ENCODE measurements at places on chromosomes 16 and 17.
A peak's percentile ranks its signal among the peaks of the same experiment; 100 is the strongest.

DNA sequence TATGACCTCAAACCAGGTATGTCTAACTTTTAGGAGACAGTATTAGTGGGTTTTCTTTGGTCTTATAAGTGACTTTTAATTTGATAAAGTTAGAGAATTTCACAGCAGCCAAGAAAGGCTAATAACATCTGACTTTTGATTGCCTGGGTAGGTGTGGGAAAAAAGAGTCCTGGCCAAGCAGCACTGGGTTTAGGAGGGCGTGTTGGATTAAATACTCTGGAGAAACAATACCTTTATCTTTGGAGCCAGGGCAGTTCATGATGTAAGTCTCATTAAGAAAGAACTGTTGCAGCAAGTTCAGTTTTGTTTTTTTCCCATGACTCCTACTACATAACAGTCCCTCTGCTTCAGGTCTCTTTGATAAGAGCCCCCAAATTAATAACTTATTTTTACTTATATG lies 26.7 kb upstream of the MRC2 start:
- no peak for DNase-seq
- H3K4me1 ChIP-seq: no peaks in the 10 kb centered on the region
- no peak overlapping the region for H3K4me3 ChIP-seq
- H3K36me3 ChIP-seq: peaks cover 23% of the 10 kb centered on the region
- H3K27ac ChIP-seq: peak overlapping the region; percentile 38

- H3K4me3 ChIP-seq: no peak overlapping the region
- peaks cover 19% of the 10 kb centered on the region for H3K4me1 ChIP-seq
- no peaks in the 10 kb centered on the region for H3K27me3 ChIP-seq
- H3K36me3 ChIP-seq: no peaks in the 10 kb centered on the region
- no peak for DNase-seq
Observed at GRCh38 chr17:72236980-72237633, 116.3 kb downstream of the SOX9 start.

DNA sequence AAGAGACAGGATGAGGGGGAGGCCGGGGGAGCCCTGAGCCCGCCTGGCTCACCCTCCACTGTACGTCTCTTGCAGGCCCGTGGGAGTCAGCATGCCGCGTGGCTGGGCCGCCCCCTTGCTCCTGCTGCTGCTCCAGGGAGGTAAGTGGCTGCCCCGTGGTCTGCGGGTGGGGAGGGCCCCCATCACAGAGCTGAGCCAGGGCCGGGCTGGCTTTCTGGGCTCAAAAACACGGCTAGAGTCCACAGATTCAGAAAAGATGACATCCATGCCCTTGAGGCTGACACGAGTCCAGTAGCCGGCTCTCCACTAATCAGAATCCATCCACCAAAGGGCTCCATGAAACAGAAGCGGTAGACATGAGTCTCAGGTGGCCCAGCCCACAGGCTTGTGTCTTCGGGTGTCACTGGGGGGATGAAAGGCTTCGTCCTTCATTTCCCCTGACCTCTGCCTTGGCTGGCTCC lies 28.0 kb downstream of the IL21R start:
- H3K27me3 ChIP-seq: no peaks in the 10 kb centered on the region
- no peaks in the 10 kb centered on the region for H3K36me3 ChIP-seq
- H3K27ac ChIP-seq: no peak overlapping the region
- H3K4me1 ChIP-seq: no peaks in the 10 kb centered on the region

- no peaks in the 10 kb centered on the region for H3K36me3 ChIP-seq
- no peak overlapping the region for H3K4me3 ChIP-seq
- no peaks in the 10 kb centered on the region for H3K27me3 ChIP-seq
- no peaks in the 10 kb centered on the region for H3K4me1 ChIP-seq
- no peak for DNase-seq
Observed at GRCh38 chr16:83599789-83600462, 207.9 kb upstream of the HSBP1 start.

DNA sequence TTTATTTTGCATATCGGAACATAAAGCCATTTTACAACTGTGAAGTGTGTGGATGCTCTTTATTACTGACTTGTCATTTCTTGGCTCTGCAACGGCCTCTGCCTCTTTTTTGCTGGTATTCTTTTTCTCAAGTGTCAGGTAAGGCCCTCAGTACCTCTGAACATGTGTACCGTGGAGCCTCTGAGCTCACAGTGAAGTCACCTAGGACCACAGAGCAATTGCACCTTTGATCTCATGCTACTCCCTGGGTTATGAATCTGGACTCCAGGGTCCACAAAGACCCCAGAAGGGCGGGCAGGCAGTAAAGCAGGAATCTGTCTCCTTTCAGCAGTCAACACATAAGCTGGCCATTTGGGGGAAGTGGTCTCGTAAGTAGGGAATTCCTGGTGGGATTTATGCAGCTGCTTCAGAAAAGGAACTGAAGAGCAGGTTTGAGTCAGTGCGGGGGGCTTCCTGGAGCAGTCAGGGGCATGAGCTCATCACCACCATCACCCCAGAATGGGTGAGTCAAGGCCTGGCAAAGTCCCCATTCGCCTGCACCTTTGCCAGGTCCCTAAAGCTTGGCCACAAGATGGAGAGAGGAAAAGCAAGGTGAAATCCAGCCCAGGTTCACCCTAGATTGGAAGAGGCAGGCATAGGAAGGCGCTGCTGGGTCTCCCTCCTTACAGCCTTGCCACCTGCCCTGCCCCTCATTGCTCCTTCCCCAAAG lies 33.0 kb downstream of the TBX4 start:
- no peaks in the 10 kb centered on the region for H3K27me3 ChIP-seq
- DNase-seq: no peak
- peaks cover 14% of the 10 kb centered on the region for H3K4me1 ChIP-seq
- H3K4me3 ChIP-seq: no peak overlapping the region
- no peaks in the 10 kb centered on the region for H3K36me3 ChIP-seq

DNA sequence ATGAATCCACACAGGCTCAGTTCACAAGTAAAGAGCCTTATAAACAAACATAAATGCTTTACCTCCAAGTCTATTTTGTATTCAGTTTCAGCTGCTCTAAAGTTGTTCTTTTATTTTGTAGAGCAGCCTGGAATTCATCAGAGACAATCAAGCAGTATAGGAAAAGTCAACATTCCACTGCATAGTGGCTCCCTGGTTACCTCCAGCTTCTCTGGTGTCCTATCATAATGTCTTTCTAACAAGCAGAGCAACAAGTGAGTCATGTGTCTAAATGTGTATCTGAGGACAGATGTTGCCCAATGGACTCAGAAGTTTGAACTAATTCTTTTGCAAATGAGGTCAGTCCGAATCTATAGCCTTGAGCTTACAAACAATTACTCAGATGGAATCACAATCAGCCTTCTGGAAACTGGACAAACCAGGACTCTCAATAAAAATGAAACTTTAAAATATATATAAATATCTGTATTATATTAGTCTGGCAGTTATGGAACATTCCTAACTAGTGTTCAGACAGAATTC lies 292.0 kb upstream of the TOM1L1 start:
- H3K27ac ChIP-seq: no peak overlapping the region
- DNase-seq: no peak
- H3K4me1 ChIP-seq: no peaks in the 10 kb centered on the region

DNA sequence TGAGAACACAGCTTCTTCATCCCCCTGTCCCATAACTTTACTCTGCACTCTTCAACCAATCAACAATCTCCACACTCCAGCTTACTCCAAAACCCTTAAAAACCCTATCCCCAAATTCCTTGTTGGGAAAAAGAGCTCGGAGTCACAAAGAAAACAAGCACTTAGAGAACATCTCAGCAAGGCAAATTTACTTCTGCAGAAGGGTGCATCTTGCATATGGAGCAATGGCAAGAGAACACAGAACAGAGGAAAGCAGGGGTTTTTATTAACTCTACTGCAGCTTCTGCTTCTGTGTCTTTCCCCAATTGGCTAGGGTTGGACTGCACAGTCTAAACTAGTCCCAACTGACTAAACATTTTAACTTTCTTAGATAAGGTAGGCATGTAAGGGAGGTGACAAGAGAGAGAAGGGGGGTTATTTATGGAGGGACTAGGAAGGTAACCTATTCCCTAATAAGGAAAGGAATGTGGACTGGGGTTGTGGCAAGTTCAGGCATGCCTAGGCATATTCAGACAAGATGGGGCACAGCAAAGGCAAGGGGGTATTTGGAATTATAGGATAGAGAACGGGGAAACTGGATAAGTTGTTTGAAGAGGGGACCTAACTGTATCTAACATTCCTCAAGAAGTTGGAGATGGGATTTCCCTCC lies 125.5 kb downstream of the CACNG3 start:
- H3K4me1 ChIP-seq: peaks cover 15% of the 10 kb centered on the region
- peaks cover 67% of the 10 kb centered on the region for H3K27me3 ChIP-seq
- H3K27ac ChIP-seq: no peak overlapping the region
- H3K4me3 ChIP-seq: no peak overlapping the region
- DNase-seq: no peak

DNA sequence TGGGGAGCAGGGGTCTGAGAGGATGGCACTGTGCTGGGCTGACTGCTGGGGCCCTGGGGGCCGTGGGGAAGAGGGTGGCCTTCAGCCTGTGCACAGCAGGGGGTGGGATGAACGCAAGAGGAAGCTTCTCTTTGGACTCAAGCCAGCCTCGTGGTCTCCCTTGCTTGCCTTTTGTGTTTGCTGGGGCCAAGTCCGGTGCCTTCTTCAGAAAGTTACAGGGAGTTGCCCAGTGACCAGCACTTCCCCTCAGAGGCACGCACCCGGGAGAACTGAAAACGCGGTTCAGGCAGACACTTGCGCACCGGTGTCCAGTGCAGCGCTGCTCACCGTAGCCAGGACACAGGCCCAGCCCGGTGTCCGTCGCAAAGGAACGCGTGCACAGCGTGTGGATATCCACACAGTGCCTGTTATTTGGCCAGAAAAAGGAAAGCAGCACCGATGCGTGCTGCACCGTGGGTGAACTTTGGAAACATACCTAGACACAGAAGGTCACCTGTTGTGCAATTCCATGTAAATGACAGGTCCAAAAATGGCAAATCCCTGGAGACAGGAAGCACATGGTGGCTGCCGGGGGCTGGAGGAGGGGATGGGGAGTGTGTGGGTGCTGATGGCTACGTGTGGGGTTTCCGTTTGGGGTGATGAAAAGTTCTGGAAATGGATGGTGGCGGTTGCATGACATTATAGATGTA lies 29.4 kb upstream of the NUDT16L1 start:
- no peak overlapping the region for H3K4me3 ChIP-seq
- no peaks in the 10 kb centered on the region for H3K27me3 ChIP-seq
- H3K27ac ChIP-seq: no peak overlapping the region
- no peak for DNase-seq
- no peaks in the 10 kb centered on the region for H3K4me1 ChIP-seq

GRCh38 chr17:6786618-6787017 lies 10.6 kb downstream of the FBXO39 start:
- no peak for DNase-seq
- H3K36me3 ChIP-seq: no peaks in the 10 kb centered on the region
- peaks cover 79% of the 10 kb centered on the region for H3K27me3 ChIP-seq
- no peak overlapping the region for H3K4me3 ChIP-seq

DNA sequence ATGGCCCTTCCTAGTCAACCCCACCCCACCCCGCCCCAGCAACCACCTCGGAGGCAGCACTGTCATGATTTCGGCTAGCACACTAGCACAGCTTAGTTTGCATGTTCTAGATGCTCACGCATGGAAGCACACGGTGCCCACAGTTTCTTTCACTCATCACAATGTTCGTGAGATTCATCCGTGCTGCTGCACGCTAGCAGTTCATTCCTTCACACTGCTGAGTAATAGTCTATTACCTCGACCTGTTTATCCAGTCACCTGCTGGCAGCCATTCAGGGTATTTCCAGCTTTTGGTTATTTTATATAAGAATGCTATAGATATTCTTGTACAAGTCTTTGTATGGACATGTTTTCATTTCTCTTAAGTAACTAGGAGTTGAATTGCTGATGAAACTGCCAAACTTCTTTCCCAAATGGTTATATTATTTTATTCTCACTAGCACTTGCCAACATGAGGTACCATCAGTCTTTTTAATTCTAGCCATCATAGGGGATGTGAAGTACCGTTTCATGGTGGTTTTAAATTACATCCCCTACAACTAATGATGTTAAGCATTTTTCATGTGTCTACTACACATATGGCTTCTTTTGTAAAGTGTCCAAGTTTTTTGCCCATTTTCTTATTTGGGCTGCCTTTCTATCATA lies 75.7 kb downstream of the CYTH1 start:
- DNase-seq: no peak
- H3K4me1 ChIP-seq: peaks cover 3% of the 10 kb centered on the region
- no peaks in the 10 kb centered on the region for H3K36me3 ChIP-seq
- H3K4me3 ChIP-seq: no peak overlapping the region
- H3K27me3 ChIP-seq: no peaks in the 10 kb centered on the region

DNA sequence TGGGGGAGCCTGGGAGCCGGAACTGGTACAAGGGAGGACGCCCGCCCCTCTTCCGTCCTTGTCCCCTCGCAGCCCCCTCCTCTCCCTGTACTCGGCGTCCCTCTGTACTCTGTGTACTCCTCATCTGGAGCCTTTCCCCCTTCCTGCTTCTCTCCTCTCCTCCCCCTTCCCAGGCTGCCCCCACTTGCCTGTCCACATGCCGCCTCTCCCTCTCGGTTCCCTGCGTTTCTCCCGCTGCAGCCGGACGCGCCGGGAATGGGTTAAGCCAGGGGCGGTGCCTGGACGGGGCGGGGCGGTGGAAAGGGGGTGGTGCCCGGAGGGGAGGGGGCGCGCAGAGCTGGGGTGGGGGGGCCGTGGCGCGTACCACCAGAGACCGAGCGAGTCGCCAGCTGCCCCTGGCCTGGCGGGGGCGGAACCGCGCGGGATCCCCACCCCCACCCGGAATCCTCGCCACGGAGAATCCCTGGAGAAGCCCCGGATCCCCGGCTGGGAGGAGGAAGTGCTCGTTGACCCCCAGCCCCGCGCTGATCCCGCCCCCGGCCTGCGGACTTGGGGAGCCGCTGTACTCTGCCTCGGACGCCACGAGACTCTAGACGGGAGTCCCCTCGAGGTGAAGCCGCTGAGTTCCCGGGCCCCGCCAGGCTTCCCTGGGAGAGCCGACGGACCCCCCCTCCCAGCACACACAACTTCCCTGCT lies 22.6 kb downstream of the GJD3 start:
- H3K27me3 ChIP-seq: peaks cover 91% of the 10 kb centered on the region
- no peak overlapping the region for H3K27ac ChIP-seq
- H3K36me3 ChIP-seq: no peaks in the 10 kb centered on the region
- peak; percentile 84 for DNase-seq

- H3K36me3 ChIP-seq: no peaks in the 10 kb centered on the region
- no peak overlapping the region for H3K27ac ChIP-seq
- H3K4me3 ChIP-seq: no peak overlapping the region
- no peak for DNase-seq
- H3K4me1 ChIP-seq: peaks cover 7% of the 10 kb centered on the region
Observed at GRCh38 chr16:4098501-4098900, 17.7 kb downstream of the ADCY9 start.

- no peaks in the 10 kb centered on the region for H3K27me3 ChIP-seq
- DNase-seq: no peak
- H3K4me1 ChIP-seq: no peaks in the 10 kb centered on the region
- no peak overlapping the region for H3K27ac ChIP-seq
Observed at GRCh38 chr16:30741461-30741914, 6.7 kb upstream of the PHKG2 start.

DNA sequence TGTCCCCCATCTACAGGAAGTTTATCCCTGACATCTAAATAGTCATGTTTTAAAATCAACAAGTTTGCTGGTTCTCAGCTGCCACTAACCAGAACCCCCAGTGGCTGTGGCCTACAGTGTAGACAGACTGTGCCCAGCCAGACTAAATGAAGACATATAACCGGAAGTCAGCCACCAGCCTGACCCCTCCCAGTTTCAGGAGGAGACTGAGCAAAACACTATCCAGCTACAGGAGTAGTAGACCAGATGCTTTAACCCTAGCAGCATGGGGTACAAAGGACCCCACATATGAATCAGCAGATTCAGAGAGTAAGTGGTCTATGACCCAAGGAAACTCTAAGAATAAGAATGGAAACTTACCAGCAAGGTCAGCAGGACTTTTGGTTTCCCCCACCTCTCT lies 83.4 kb downstream of the HIC1 start:
- no peaks in the 10 kb centered on the region for H3K27me3 ChIP-seq
- no peak for DNase-seq
- H3K4me3 ChIP-seq: no peak overlapping the region
- H3K4me1 ChIP-seq: peaks cover 17% of the 10 kb centered on the region
- H3K27ac ChIP-seq: no peak overlapping the region
- H3K36me3 ChIP-seq: no peaks in the 10 kb centered on the region
